ENCODE measurements at places on chromosomes 11 and 22.

DNA sequence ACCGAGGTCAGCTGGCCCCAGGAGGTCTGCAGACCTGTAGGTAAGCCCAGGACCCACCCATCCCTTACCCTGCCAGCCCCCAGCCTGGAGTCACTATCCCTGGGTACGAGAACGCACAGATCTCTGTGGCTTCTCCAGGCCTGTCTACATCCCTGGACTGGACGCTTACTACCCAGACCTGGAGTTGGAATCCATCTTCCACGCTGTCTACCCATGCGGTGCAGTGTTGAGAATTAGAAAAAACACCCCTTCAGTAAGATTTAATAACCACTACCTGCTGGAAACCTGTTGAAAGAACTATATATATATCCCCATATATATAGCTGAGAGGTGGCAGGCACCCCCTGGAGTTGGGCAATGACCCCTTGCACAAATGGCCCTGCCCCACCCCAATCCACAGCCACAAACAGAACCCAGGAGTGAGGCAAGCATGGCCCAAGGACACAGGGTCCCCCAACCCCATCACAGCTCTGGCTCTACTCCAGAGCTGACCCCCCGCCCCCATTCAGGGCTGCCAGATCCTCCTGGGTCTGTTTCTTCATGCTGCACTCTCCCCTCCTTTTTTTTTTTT lies 17.7 kb upstream of the RGL4 start:
- DNase-seq = no peak

GRCh38 chr11:61892085-61892370 lies 683 bp upstream of the FADS3 start:
- no peak for DNase-seq

DNA sequence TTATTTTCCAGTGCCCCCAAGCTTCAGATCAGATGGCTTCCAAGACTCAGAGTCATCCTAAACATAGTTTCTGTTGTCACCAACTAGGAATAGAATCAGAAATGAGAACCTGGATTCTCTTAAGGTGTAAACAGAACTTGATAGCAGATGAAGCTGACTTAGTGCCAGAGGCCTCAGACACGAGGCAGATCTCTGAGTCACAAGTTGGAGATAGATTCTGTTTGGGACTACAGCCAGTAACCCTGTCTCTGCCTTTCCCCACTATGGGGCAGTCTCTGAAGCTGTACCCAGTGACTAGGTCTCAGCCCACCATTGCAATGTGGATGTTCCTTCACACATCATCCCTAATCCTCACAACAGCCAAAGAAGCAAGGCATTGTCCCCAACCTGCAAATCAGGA lies 25.4 kb downstream of the NEU3 start:
- DNase-seq = no peak

- no peak for DNase-seq
These were observed 32.3 kb downstream of the RSPH14 start for GRCh38 chr22:23109441-23109978.

DNA sequence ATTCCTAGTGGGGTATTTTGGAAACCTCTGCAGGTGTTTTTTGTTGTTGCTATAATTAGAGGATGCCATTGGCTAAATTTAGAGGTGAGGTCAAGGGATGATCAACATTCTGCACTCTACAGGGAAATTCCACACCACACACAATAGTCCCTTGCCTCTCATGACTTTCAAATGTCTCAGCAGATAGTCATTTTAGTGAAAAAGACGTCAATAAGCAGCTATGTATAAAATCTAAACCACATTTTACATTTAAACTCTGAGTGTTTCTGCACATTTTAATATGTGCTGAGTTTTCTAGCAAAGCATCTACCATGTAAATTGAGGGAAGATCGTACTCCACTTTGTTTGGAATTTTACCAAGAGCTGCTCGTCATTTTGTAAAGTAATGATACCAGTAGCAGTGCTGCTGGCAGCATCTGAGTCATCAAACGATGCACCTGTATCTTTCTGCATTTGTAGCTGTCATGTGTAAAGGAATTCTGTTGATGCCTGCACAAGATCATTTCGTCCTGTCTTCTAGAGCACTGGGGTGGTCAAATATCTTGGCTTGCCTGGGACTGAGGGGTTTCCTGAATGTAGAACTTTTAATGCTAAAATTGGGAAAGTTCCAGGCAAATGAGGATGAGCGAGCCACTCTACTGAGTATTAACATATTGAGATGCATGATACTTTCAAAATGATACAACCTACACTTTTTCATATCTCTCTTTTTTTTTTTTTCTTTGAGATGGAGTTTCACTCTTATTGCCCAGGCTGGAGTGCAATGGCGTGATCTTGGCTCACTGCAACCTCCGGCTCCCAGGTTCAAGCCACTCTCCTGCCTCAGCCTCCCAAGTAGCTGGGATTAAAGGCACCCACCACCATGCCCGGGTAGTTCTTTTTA lies 414.5 kb upstream of the SYN3 start:
- DNase-seq = no peak

DNA sequence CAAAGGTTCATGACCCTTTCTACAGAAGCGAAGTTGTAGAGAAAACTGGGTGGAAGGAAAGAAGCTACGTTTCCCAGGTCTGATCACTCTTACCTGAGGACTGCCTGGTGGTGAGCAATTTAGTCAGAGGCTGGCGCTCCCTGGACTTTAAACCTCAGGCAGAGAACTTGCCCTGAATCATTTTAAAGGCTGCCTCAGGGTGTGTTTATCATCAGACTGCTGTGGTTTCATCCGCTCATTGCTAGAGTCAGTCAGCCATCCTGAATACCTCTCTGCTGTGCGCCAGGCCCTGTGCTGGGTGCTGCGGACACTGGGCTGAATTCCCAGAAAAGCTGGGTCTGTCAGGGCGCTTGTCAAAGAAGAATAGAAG lies 2.7 kb downstream of the DTX4 start:
- no peak for DNase-seq

GRCh38 chr11:70810133-70810532 lies 411.8 kb downstream of the CTTN start:
- DNase-seq = no peak

GRCh38 chr22:45884201-45885062 lies 92.5 kb downstream of the WNT7B start:
- no peak for DNase-seq

DNA sequence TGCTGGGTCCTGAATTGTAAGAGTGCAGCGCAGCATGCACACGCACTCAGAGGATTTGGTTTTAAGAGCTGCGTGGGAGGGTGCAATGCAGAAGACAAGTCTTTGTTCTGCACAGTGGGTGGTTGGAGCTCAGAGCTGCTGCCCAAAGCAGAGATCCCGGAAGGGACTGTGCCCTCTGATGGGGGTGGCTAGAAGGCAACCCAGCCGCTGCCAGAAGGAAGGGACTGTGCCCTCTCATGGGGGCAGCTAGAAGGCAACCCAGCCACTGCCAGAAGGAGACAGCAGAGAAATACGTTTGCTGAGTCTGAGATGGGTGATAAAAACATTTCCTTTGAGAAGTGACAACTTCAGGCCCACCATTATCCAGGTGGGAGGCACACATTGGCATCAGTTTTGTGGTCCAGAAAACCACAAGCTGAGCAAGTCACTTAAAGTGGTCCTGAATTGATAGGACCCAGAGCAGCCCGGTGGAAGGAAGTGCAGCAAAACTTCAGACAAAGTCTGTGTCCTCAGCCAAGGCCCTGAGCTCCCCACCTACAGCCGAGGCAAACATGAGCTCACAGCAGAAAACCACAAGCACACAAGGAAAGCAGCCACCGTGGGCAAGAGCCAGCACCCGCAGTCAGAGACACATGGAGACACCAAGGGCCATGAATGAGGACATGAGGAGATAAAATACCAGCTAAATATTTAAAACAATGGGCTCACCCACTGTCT lies 4.3 kb downstream of the KRTAP5-6 start:
- no peak for DNase-seq

DNA sequence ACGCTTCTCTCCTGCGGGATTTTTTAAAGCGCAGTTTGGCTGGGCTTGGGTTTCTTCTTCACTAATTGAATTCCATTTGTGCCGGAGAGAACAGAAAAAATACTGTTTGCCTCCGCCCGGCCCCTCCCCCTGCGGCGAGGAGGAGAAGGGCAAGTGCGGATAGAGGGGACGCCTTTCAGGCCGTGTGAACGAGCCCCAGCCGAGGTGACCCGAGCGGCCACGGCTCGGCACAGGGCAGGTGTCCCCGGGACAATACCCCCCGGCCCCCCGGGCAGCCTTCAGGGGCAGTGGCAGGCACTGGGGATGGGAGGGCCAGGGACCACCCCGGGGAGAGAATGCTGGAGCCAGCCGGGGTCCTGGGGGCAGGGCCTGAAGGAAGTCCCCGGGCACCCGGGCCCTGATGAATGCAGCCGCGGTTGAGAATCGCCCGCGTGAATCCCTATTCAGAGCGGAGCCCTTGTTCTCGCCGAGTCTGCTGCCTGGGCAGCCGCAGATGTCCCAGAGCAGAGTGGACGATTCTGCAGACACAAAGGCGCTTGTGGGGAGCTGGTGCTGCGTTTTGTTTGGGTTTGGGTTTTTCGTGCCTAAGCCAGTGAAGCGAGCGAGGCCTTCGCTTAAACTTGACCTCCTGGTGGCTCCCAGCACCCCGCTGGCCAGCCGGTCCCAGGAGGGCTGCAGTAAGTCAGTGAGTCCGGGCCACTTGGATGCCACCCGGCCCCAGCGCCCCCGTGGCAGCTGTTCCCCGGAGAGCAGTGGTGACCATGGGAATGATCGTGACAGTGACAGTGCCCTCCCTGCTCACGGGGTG lies 96.0 kb downstream of the WNT7B start:
- DNase-seq = no peak

GRCh38 chr11:130798280-130798679 lies 118.0 kb downstream of the SNX19 start:
- no peak for DNase-seq

GRCh38 chr11:94532211-94532610 lies 11.5 kb upstream of the FUT4 start:
- no peak for DNase-seq

- no peak for DNase-seq
These were observed 17.5 kb downstream of the PPP6R2 start for GRCh38 chr22:50360578-50360977.

GRCh38 chr22:26444777-26445176 lies 15.7 kb downstream of the ASPHD2 start:
- no peak for DNase-seq

- no peak for DNase-seq
These were observed 125.1 kb downstream of the BCR start for GRCh38 chr22:23305321-23305910.

GRCh38 chr11:65308281-65308891 lies 6.3 kb upstream of the CDC42EP2 start:
- no peak for DNase-seq

GRCh38 chr11:64569300-64569970 lies 21.6 kb upstream of the SLC22A12 start:
- DNase-seq = peak; percentile 19

DNA sequence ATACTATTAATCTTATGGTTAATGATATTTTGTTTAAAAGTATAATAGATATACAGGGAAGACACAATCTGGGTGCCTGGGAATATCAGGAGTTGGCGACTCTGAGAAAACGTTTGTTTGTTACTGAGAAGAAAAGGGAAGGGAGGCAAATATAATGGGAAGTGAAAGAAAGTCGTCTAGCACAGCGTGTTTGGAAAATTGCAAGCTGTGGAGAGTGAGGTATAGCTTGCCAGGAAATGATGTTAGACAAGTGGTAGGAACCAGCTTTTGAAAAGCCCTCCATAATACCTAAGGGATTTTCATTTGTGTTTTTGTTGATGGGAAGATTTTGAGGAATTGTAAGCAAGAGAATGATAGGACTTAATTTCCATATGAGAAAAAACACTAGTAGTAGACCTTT lies 322.2 kb downstream of the LUZP2 start:
- no peak for DNase-seq

- DNase-seq = no peak
These were observed 573 bp downstream of the STK33 start for GRCh38 chr11:8593455-8593854.

DNA sequence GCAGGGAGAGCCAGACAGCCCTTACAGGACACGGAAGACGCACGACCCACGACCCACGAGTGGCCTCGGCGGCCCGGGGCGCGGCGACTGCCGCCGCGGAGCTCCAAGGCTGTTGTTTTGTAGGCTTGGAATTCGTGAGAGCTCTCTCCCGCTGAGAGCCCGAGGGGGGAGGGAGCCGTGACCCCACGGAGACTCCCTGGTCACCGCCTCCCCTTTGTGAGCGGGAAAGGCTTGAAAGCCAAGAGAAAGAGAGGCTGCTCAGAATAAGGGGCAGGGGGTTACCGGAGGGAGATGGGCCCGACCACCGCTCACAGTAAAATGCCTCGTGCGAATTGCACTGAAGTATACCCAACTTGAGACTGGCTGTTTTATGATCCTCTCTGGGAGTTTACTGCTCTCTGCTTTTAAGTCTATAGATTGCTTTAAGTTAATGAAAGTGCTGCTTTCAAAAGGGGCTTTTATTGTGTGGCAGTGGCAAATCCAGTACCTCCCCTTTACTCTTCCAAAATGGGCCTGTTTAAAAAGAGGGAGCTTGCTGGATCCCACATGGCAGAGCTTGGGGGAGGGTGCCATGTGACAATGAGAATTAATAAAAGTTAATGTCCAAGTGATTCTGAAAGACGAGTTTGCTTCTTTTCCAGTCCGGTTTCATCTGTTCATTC lies 2.9 kb downstream of the PKNOX2 start:
- DNase-seq = no peak

DNA sequence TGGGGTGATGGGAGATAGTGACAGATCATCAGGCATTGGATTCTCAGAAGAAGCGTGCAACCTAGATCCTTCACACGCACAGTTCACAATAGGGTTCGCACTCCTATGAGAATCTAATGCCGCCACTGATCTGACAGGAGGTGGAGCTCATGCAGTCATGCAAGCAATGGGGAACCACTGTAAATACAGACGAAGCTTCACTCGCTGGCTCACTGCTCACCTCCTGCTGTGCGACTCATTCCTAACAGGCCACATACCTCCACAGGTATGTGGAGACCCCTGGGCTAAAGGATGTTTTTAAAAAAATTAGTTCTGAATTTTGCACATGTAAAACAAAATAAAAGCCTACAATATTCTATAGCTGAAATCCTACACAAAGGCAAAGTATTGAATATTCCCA lies 20.5 kb upstream of the TEAD1 start:
- no peak for DNase-seq

- no peak for DNase-seq
These were observed 176.5 kb downstream of the LARGE1 start for GRCh38 chr22:33743756-33744155.

DNA sequence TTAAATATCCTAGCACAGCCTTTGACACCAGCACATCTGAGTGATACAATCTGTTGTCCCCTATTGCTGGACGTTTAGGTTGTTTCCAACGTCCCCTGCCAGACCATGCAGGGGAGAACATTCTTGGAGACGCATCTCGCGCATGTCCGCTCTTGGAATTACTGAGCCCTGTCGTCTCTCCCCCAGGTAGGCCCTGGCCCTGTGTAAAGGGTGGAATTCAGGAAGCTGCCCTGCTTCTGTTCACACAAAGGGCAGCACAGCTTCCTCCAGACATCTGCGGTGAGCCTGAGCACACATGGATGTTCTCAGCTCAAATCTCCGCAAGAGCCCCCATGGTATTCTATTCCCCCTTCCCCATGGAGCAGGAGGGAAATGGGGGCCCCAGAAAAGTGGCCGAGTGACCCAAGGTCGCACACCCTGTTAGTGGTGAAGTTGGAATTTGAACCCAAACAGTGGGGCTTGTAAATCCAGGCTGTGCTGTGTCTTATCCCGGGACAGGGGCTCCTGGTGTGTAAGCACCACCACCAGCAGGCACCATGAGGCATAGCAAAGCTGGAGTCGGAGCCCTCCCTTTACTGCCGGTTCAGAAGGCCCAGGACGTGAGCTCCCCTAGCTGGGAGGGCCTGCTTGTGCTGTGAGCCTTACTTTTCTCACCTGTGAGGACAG lies 5.0 kb upstream of the FGF19 start:
- DNase-seq = no peak

Measured in left lung (tissue), 14 donors.